Endothelial cell of umbilical vein (primary cell): ENCODE measurements at places on chromosomes 1 and 21.

DNA sequence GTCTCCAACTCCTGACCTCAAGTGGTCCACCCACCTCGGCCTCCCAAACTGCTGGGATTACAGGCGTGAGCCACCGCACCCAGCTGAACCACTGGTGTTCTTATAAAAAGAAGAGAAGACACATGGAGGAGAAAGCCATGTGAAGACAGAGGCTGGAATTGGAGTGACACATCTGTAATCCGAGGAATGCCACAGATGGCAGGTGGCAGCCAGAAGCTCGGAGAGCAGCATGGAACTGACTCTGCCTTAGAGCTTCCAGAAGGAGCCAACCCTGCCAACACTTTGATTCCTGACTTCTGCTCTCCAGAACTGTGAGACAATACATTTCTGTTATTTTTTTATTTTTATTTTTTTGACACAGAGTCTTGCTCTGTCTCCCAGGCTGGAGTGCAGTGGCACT lies 59.0 kb upstream of the ATP2B4 start:
- no peak for DNase-seq

- no peak for DNase-seq
Measured at GRCh38 chr1:97007840-97008604, 286.4 kb downstream of the PTBP2 start.

- no peak for DNase-seq
Measured at GRCh38 chr21:39537571-39537970, 75.2 kb upstream of the B3GALT5 start.

GRCh38 chr1:24348196-24348595 lies 29.0 kb downstream of the GRHL3 start:
- no peak for DNase-seq

- no peak for DNase-seq
Measured at GRCh38 chr1:64077281-64077940, 126.0 kb upstream of the UBE2U start.

GRCh38 chr1:212700892-212701819 lies 1.5 kb upstream of the BATF3 start:
- peak; percentile 65 for DNase-seq

GRCh38 chr21:38448671-38449385 lies 49.4 kb downstream of the ERG start:
- peak; percentile 36 for DNase-seq

DNA sequence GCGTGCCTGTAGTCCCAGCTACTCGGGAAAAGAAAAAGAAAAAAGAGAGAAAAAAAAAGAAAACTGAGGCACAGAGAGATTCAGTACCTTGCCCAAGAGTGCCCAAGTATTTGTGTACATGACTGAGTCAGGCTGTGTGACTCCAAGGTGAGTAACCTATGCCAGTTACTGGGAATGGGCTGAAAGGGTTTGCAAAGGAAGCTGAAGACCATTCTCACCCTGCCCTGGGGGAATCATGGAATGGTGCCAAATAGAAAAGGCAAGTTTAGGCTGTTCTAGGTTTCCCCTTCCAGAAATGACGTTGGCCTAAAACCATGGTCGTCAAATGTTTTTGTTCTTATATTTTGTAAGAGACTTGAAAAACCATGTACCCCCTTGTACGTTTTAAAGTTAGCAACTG lies 37.9 kb upstream of the LRIG2 start:
- DNase-seq, result no peak

GRCh38 chr1:246579818-246580217 lies 13.6 kb downstream of the CNST start:
- no peak for DNase-seq

DNA sequence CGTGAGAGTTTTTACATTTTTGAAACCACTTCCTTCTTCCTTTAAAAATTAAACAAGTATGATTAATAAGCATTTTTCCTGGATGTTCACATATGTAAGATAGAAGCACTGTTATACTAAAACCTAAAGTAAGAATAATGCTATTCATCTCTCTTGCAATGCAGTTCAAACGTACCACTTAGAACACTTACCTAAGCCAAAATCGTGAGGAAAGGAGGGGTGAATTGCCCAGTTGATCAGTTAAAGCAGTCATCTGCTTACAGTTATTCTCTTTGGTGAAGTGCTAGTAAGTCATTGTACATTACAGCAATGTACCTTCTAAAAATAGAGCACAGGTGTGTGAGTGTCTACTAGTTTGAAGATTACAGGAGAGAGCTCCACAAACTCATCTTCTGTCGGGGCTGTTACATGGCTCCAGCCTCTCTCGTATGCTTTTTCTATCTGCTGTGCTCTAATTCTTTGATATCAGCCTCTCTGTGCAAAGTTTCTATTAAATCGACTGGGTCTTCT lies 3.4 kb downstream of the NCAM2 start:
- no peak for DNase-seq

DNA sequence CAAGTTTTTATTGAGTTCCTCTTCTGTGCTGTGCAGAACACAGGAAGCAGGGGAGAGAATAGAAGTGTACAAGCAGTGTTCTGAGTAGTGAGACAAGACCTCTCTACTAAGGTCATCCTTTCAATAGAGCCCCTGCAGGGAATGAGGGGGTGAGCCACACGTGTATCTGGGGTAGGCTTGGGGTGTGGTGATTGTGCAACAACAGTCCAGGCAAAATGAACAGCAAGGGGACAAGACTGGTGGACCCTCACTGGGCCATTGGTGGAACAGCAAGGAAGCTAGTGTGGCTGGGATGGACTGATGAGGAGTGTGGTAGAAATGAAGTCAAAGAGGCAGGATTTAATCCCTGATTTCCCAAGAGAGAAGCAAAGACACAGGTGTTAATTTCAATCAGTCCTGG lies 8.2 kb upstream of the BMP8A start:
- no peak for DNase-seq

DNA sequence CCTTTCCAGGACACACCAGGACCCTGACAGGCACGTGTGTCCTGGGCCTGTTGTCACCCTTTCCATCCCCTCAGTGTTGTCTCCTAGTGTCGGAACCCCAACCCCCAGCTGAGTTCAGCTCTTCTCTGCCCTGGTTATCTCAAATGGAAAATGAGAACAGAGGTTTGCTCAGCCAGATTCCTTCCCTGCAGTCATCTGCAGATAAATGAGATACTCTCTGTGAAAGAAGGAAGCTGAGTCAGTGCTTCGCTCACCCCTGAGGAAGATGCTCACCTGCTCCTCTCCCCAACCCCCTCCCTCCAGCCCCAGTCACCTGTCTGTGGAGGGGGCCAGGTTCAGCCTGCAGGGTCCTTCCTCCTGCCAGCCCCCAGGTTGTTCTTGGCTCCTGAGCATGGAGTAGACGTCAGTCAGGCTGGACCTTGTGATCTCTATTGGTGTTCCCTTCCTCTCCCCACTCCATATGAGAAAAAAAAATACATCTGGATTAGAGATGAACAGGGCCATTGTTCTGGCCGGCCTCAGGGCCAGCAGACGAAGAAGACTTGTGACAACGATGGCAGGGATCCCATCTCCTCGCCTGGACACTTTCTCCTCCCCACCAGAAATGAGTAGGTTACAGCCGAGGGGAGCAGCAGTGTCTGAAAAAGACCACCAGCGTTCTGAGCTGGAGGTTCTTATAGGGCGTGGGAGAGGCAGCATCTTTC lies 20.9 kb downstream of the PHGDH start:
- no peak for DNase-seq

- peak; percentile 59 for DNase-seq
Measured at GRCh38 chr1:212432661-212433576, at the start of gene NENF. Gene NENF (plus strand): TSS chr1:212432920. CDS start chr1:212432944, 24 bp downstream.

DNA sequence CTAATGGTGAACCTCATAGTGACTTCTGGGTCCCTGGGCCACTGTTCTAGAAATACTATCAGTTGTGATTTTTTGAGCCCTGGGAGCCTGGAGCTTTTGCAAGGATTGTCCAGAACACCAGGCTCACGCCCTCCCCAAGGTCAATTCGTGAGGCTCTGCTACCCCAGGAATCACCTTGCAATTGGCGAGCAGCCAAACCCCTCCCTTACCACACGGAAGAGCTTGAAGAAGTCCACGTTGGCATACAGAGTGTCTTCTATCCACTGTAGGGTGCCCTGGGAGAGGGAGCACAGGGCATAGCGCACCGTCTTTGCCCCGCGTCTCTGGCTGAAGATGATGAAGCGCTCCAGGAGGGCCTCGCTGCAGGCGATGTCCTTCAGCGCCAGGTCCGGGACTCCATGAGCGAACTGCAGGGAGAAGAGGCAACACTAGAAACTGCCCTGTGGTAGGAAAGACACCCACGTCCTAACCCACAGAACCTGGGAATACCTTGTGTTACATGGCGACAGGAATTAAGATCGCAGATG lies 22.3 kb downstream of the ABCA4 start:
- no peak for DNase-seq

DNA sequence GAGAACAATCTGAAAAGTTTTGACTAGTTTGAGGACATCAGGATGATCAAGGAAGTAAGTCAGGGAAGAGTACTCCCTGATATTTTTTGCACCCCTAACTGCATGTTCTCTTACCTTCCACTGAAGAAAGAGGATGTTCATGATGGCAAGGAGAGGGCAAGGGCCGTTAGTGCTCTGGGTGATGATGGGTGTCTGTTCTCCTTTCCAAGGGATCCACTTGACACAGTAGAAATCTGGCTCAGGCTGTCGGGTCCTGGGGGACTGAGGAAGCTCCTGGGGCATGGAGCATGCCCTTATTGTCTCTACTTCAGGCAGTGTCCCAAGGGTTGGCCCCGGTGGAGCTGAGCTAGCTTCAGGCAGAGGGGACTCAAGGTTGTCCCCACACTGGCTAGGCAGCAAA lies 4.7 kb downstream of the MINDY1 start:
- DNase-seq, result no peak

DNA sequence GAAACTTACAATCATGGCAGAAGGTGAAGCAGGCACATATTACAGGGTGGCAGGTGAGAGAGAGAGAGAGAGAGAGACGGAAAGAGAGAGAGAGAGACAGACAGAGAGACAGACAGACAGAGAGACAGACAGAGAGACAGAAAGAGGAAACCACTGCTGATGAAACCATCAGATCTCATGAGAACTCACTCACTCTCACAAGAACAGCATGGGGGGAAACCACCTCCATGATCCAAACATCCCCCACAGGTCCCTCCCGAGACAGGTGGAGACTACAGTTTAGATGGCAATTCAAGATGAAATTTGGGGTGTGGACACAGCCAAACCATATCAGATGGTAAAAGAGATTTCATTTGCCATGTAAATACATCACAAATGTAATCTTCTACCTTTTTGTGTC lies 708.1 kb downstream of the MRPL39 start:
- no peak for DNase-seq

GRCh38 chr21:15003463-15004135 lies 61.2 kb downstream of the NRIP1 start:
- no peak for DNase-seq

GRCh38 chr21:44279354-44280260 lies 6.1 kb upstream of the AIRE start:
- DNase-seq, result no peak

- DNase-seq, result no peak
Measured at GRCh38 chr1:116769561-116769977, 15.3 kb downstream of the CD2 start.

GRCh38 chr21:42013931-42014330 lies 3.8 kb upstream of the ZBTB21 start:
- no peak for DNase-seq

DNA sequence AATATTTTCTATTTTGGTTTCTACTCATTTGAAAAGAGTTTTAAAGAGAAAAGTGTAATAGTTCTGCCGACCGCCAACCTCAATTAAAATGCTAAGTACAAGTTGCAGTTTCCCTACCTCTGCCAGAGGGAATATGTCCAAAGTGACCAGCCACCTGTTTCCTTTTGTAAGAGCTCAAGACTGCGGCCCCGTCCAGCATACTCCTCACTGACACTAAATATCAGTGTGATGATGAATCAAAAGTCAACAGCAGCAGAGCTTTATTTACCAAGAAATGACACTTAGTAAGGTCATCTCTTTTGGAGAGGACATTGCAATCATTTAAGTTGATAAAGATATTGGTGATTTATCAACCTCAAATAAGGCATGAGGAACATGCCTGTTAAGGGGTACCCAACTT lies 57.4 kb upstream of the NRIP1 start:
- no peak for DNase-seq

DNA sequence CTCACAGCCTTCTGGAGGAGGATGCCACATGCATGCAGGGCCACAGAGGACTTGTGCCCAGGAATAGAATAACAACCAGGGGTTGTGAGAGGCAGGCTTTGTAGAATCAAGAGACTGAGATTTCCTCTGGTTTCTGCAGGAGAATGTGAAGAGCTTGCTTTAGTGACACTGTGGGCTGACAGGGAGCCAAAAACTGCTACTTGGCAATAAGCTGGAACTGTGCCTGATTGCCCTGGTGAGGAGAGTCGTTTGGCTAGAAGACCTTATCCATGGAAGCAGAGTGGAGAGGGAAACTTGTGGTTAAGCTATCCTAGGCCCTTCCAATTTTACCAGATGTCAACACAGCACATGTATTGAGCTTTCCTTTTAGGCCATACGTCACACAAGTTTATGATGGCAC lies 902.1 kb downstream of the MRPL39 start:
- no peak for DNase-seq

GRCh38 chr21:28311411-28312190 lies 681.1 kb downstream of the LTN1 start:
- DNase-seq, result peak; percentile 42

- no peak for DNase-seq
Measured at GRCh38 chr1:206784471-206784903, 12.2 kb upstream of the IL10 start.

- no peak for DNase-seq
Measured at GRCh38 chr1:28236656-28237322, 865 bp downstream of the ATP5IF1 start.

- DNase-seq, result no peak
Measured at GRCh38 chr1:97870589-97870988, 50.2 kb downstream of the DPYD start.

- peak; percentile 73 for DNase-seq
Measured at GRCh38 chr1:207049974-207050391, 1.0 kb downstream of the YOD1 start.

DNA sequence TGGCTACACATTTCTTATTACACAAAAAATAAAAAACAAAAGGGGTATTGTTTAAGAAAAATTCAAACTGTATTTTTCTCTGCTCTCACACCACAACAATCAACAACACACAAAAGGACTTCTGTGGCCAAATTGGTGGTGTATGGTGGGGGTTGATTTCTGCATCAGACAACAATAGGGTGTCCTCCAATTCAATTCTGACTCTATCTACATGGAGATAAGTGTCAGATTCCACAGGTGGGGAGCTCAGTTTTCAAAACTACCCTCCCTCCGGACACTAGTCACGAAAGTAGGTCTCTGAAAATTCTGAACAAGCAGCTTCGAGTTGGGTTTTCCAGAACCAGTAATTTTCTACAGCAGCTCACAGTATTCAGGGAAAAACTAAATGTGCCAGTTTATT lies 744.9 kb upstream of the NCAM2 start:
- DNase-seq, result no peak
